ENCODE measurements at places on chromosomes 2 and 18.

DNA sequence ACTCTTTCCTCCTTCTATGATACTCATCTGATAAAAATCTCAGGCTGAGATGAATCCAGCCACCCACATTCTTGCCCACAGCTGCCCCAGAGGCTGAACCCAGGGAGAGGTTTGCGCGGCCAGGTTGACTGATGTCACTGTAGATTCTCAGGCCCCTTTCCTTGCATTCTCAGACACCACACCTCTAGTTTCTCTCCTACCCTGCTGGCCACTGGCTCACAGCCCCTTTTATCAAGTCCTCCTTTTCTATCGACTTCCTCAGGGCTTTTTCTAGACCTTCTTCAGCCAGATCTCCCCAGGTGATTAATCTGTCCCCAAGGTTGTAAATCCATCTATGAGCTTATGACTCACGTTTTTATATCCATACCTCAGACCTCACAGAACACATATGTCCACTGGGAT is 99.8 kb downstream of the TACR1 start:
- DNase-seq = no peak

DNA sequence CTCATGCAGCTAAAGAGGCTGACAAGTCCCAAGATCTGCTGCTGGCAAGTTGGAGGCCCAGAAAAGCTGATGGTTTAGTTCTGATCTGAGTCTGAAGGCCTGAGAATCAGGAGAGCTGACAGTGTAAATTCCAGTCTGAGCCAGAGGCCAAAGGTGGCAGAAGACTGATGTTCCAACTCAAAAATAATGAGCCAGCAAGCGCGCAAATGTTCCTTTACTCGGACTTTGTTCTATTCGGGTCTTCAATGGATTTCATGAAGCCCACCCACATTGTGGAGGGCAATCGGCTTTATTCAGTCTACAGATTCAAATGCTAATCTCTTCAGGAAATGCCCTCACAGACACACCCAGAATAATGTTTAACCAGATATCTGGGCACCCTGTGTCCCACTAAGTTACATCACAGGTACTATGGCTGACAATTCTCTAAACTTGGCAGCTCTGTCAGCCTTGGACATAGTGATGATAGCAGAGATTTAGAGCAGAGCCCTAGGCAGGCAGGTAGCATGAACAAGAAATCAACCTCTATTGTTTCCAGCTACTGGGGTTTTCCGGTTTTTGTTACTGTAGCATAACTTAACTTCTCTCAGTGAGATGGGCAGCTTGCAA is 318.5 kb downstream of the HRH4 start:
- DNase-seq = no peak

GRCh38 chr2:3289526-3289925 is 88.1 kb downstream of the EIPR1 start:
- DNase-seq = no peak

GRCh38 chr2:191804766-191805165 is 42.1 kb downstream of the CAVIN2 start:
- DNase-seq = no peak

DNA sequence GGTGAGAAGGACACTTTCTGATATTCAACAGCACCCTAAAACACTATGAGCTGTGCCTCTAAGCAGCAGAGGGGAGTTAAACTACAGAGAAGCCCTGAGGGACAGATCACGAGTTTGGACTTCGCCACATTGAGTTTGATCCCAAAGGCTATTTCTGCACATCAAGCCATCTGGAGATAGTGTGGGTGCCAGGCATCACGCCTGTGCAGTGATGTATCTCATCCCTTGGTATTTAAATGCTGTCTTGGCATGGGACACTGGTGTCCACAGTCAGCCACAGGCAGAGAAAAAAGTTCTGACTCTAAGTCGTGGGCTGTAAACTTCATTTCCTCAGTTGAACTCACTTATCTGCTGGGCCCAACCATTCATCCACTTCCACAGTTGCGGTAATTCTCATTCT is 742.3 kb upstream of the CELF4 start:
- DNase-seq = no peak

- no peak for DNase-seq
Measured at GRCh38 chr18:27789406-27789805, 387.5 kb downstream of the CDH2 start.

GRCh38 chr2:224343226-224343625 is 58.7 kb downstream of the FAM124B start:
- no peak for DNase-seq

DNA sequence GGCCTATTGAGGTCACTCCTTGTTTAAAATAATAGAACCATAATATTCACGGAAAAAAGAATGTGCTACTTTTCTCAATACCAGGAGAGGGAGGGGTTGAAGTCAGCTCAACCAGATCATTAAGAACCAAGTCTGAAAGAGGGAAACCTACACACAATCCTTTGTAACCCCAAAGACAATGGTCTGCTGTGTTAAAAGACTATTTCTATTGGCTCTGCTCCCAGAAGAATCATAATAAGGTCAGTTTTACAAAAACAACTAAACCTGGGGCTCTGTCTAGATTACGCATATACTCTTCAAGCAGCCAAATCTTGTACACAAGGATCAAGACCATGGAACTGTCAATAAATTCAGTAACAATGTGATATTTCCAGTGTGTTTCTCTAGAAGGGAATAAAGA is 177.2 kb upstream of the CRIM1 start:
- no peak for DNase-seq

DNA sequence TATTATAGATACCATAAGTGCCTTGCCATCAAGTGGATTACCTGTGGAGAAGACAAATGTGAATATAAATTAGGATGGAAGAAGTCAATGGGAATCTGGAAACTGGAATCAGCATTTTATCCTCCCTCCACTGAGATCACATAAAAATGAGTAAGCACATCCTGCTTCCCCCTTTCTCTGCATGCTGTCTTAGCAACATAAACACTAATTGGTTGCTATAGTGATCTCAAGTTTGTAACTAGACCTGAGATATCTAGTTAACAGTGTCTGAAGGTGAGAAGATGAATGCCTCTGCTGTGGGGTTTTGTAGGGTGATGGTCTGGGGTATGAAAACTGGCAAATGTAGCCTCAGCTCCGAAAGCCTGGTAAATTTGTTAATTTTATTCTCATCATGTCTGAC is 1357.5 kb upstream of the CELF4 start:
- DNase-seq = no peak

DNA sequence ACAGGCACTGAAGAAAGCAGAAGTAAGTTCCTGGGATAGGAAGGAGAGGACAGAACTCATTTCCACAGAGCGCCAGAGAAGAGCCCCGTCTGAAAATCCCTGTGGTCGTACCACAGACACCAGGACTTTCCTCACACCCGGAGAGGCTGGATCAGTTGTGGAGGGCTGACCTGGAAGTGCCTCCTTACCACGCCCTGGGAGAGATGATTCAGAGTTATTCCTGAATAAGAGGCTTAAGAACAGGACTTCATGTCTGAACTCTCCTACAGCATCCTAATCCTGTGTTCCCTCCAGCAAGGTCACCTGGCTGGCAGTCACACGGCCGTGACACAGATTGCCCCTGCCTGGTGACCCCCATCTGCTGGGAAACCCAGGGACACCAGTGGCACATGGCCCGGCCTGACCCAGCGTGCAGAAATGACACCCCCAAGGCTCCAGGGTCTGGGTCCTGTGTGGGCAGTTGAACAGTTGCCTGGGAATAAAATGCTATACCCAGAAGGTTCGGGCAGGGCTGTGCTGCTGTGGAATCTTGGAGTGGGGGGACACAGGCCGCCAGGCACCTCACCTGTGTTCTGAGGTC is 105.9 kb downstream of the PXDN start:
- DNase-seq = no peak

GRCh38 chr2:194822657-194823056 is 834.4 kb upstream of the SLC39A10 start:
- no peak for DNase-seq

DNA sequence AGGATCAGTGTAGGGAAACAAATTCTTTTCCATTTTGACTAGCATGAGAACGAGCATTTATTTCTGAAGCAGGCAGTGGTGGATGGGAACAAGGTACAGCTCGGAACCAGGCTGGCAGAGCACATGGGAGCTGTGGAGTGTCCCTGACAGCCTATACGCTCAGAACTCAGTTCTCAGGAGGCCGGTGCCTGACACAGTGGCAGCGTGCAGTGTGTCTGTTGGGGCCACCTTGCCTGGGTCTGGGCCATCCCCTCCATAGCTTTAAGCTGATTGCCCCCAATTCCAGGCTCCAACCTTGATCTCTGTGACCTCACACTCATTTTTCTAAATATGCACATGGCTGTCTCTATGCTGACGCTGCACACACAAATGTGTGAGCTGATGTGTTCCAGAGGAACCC is 54.5 kb upstream of the ATG16L1 start:
- no peak for DNase-seq

DNA sequence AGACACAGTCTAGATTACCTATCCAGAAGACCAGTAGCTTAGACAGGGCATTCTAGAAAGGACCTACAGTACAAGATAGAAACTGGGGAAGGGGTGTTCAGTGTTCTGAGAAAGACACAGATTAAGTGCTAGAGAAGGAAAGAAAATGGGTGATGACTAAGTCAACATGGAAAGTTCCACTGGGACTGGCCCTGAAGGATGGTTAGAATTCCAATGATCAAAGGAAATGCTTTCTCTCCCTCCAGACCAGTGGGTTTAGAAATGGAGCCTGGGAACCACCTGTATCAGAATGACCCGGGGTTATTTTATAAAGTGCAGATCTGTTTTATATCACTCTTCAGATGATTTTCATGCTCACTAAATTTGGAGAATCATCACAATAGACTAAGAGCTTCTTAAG is 5.8 kb upstream of the COLEC12 start:
- no peak for DNase-seq

- DNase-seq = no peak
Measured at GRCh38 chr2:195514365-195514764, 142.7 kb upstream of the SLC39A10 start.

- DNase-seq = no peak
Measured at GRCh38 chr2:73821227-73821626, 7.5 kb upstream of the STAMBP start.

DNA sequence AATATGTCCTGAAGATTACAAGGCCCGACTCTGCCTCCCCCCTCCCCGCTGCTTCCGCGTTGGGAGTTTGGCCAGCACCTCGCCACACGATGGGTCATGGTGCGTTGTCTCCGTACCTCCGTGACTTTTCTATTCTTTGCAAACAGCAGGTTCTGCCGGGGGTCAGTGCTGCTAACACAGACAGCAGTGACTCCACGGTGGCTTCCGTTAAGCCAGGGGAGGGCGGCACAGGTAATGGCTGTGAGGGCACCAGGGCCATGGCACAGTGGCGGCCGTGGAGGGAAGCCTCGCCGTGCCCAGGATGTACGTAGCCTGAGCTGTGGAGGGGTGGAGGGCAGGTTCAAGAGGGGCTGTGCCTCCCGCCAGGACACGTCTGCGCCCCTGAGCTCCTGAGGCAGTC is 115.5 kb downstream of the NFATC1 start:
- DNase-seq = no peak

- no peak for DNase-seq
Measured at GRCh38 chr2:207505728-207506127, 24.0 kb upstream of the CREB1 start.

- no peak for DNase-seq
Measured at GRCh38 chr2:98897746-98898145, 38.3 kb downstream of the CRACDL start.

DNA sequence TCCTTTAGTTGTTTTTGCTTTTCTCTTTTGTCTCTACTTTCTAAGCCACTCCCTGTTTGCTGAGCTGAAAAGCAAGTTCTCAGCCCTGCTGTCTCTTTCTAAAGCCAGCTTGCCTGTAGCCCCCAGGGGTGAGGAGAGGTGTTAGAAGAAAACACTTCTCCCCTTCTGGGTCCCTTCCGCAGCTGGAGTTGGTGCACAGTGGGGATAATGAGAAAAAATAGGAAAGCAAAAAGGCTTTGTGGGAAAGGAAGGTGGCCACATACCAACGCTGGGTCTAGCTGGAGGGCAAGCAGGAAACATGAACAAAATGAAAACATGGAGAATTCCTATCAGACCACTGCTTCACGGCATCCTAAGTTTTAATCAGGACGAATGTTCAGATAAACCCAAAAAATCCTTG is 15.5 kb upstream of the SLC20A1 start:
- DNase-seq = no peak

- no peak for DNase-seq
Measured at GRCh38 chr2:108293850-108294249, 5.2 kb downstream of the SULT1C2 start.

DNA sequence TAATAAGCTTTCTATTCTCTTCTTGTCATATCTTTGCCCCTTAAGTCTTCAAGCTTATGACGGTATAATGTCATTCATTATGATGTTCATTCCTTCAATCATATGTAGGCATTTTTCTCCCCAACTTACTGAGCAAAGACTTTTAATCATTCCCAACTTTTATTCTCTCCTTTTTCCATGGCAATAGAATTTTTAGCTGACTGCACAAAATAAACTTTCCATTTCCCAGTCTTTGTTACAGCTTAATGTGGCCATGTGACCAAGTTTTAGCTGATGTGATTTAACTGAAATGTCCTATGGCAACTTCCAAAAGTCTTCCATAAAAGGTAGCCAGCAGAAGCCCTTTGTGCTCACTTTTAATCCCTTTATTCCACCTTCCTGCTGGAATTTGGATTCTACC is 152.5 kb downstream of the ANKRD30B start:
- no peak for DNase-seq

DNA sequence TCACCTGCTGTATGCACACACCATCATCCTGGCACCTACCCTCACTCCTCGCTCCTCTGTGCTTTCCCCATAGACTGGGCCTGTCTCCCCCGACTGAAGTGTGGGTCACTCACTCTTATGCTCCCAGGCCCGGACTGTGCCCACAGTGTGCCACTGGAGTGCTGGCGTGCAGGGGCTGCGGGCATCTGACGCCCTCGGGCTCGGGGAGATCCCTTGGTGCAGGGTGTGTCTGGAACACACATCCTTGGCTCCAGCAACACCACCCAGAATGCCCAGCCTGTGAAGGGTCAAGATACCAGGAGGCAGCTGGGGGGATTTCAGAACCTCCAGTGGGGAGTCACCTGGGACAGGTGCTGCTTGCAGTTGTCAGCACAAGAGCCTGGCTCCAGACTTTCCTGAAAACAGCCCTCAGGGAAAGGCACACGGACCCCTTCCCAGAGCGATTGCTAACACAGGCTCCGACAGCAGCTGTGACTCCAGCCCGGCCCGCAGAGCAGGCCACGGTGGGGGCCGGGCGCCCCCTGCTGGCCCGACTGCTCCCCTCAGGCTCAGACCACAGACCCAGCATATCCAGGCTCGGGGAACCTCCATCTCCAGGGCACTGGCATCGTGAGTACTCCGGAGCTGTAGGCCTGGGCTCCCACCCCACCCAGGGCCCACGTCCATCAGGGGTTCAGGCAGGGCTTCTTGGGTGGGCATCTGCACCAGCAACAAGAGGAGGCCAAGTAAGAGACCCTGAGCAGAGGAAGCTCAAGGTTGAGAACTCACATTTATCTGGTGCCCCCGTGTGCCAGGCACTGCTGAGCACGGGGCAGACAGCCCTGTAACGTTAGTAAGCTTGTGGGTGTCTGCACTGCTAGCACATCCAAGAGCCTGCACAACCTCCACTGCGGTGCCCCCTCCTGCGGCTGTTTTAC is 8.6 kb downstream of the HS1BP3 start:
- peak; percentile 30 for DNase-seq

DNA sequence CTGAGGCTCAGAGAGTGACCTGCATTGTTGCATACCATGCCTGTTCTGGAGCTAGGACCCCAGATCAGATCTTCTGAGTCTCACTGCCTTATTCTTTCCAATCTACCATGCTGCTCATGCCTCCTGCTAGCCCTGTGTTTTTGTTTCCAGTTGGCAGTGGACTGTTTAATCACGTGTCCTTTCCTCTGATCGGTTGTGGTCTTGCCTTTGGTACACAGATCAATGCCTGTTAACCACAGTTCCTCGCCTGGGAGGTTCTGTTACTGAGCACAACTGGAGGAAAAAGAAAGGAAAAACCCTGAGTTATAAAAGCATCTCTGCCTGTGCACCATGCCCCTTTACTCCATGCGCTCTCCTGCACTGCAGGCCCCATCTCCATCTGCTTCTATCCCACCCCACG is 329.1 kb downstream of the SETBP1 start:
- no peak for DNase-seq

Data from stimulated activated CD8-positive, alpha-beta memory T cell treated with anti-CD3 and anti-CD28 coated beads, Interleukin-15, amount 100 ng/mL, for 4 hours (primary cell).